ENCODE measurements at places on chromosomes 5 and 9.

GRCh38 chr9:108973895-108974294, 39.4 kb downstream of the CTNNAL1 start:
- no peak for DNase-seq

GRCh38 chr5:137090721-137091120, 408.4 kb downstream of the SPOCK1 start:
- DNase-seq, result no peak

- peak; percentile 48 for DNase-seq
Observed at GRCh38 chr5:2751592-2752021, at the start of gene IRX2. IRX2 (minus strand) TSS chr5:2751677; CDS start chr5:2751413, 264 bp downstream.

- no peak for DNase-seq
Observed at GRCh38 chr9:88322906-88323566, 65.2 kb upstream of the SPIN1 start.

- no peak for DNase-seq
Observed at GRCh38 chr9:34158362-34158869, 20.4 kb upstream of the UBAP1 start.

DNA sequence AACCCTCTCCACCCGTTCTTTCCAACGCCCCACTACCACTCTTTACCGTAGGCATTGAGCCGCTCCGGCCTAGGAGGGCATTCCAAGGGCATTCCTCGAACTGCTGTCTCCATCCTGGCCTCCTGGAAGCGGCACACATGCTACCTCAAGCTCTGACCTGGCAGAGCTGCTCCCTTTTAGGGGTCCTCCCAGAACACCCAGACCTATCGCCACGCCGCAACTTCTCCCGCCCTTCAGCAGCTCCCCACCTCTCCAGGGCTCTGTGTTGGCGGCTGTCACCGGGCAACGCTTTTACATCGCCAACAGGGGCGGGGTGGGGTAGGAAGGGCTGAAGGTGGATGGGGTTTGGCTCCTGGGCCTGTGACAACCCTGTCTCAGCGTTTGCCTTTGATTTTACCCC, 4.6 kb upstream of the MYORG start:
- DNase-seq, result no peak

- DNase-seq, result no peak
Observed at GRCh38 chr9:106911951-106912350, 49.0 kb downstream of the ZNF462 start.

DNA sequence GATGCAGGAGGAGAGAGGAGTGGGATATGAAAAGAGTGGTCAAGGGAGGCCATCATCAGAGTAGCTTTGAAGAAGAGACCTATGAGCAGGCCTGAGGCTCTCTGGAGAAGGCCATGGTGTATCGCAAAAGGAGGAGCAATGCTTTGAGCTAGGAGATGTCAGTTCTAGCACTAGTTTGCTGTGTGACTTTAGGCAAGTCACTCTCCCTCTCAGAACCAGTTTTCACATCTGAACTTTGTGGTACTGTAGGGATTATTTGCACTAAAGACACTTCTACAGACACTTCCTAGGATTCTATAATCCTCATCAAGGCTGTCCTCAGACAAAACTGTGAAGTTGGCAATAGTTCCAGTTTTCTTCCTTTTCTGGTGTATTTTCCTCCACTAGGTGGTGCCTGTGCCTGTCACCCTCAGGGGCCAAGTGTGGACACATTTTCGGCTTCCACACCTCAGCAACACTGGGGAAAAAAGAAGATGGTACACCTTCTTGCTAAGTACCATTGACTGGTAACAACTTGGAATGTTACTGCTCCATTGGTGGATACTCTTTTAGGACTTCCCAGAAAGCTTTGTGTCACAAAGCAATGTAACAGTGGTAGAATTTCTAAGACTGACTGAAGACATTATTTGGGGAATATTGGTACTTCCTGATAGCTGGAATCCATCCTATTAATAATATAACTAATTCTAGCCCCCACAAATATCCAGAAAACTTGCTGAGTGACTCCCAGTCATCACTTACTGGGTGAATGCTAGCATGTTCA, 9.9 kb downstream of the PAPPA start:
- DNase-seq, result no peak

- no peak for DNase-seq
Observed at GRCh38 chr9:7516376-7516775, 283.2 kb downstream of the DMAC1 start.

DNA sequence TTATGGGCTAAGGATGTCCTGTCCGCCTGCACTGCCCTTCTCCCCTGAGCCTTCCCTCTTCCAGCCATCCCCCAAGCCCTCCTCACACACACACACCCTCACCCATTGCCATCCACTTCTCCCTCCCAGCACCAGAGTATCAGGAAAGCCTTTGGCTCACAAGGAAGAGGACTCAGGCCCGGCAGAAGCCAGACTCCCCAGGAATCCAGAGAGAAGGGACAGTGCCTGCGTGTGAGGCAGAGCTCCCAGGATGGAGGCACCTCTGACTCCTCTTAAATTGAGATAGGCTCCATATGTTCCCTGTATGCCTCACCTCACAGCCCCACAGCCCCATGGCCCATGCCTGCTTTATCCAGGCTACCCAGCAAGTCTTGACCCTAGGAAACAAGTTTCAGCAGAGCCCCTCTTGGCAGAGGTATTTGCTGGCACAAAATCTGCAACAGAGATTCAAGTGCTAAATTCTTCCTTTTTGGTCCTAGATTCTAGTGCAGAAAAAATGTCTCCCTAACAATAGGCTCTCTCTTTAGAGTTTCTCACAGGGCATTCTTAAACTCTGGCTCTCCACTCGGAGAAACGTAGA, 761 bp downstream of the IL17B start:
- DNase-seq, result no peak

DNA sequence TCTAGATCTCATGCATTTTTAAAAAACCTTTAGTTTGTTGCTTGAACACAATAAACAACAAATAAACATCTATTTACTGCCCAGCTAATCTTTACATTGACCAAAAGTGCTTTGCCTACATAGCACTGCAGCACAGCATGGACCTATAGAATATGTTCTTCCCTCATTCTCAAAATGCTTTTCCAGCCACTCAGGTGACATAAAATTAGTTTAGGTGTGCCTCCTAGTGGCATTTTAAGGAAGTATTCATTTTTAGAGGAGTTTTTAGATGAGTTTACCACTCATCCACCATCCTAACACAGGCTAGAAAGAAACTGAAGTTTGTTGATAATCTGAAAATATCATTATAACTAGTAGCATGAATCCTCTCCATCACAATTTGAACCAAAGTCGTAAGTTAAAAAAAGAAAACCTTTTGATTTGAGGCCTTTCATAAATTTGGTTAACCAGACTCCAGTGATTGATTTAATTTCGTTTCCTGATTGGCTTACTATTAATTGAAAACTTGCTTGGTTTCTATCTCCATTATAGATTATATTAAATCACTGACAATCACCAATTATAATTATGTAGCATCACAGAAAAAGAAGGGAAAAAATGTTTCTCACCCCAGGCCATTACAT, 12.6 kb downstream of the PLGRKT start:
- no peak for DNase-seq

DNA sequence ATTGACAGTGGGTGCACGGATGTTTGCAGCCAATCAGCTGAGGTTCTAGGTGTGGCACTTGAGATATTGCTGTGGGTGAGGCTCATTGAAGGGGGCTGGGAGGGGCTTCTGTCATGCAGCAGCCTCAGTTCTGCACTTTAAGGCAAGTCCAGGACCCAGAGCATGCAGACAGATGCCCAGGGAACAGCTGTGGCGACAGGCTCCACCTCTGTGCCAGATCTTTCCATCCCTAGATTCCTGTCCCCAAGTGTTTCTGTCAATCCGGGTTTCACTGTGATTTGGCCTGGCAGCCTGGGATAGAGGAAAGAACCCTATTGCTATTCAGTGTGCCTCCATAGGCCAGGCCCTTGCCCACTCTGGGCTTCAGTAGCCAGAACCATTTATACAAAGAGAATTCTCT, 20.8 kb upstream of the CERCAM start:
- no peak for DNase-seq

DNA sequence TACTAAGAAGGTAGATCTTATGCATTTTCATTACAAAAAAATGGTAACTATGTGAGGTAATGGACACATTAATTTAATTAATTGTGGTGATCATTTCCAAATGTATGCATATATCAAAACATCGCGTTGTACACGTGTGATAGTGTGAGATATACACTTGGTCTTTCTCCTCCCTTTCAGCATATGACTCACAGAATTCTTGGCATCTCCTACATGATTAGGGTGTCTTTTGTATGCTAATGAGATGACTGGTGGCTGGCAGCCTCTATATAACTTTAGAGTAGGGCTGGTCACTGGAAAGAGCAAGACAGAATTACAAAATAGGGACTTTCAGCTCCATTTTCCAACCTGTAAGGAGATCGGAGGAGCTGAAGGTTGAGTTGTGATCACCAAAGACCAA, 1167.6 kb downstream of the CDH12 start:
- DNase-seq, result no peak

- DNase-seq, result no peak
Observed at GRCh38 chr5:31116466-31117031, 76.9 kb upstream of the CDH6 start.

DNA sequence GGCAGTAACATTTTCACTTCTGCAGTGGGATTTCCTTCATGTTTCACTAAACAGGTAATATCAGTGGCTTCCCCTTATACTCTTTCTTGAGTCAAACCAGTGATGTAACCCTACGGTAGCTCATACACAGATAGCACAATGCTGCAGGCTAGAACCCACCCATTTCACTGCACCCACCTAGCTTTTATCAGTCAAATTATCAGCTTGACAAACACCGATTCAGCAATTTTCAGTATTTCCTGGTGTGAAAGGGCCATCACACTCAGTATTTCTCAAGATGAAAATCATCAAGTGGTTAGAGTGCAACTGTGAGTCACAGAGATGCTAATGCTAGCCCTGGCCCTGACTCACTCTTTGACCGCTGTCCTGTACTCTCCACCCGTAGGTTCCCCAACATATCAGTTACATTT, 242.3 kb upstream of the PTGER4 start:
- no peak for DNase-seq

DNA sequence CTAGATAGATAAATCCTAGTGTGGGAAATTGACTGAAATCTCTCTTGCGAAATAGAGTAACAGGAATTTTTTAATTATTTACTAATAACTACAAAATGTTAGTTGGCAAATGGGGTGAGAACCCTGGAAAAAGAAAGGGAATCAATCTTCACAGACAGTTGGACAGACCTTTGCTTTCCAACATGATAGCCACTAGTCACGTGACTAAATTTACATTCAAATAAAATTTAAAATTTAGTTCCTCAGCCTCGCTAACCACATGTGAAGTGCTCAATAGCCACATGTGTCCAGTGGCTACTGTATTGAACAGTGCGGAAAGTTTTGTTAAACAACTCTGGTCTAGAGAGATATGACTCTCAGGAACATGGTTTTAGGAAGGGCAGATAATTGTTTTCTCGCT, 289.9 kb upstream of the RASA1 start:
- no peak for DNase-seq

DNA sequence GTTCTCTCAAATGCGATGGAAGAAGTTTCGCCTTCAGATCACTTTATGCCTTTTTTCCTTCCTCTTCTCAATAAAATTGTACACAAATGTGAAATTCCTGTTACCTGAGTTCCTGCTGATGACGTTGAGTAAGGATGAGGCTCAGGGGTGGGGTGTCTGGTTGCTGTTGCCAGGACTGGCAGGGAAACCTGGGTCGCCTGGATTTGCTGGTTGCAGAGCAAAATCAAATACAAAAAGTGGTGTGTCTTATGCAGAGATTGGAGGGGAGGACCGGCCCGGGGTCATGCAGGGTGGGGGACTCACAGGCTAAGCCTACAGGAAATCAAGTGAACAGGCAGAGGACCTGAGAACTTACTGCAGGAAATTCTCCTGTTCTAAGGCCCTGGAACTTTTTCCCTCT, 39.2 kb downstream of the ANXA2R start:
- no peak for DNase-seq

DNA sequence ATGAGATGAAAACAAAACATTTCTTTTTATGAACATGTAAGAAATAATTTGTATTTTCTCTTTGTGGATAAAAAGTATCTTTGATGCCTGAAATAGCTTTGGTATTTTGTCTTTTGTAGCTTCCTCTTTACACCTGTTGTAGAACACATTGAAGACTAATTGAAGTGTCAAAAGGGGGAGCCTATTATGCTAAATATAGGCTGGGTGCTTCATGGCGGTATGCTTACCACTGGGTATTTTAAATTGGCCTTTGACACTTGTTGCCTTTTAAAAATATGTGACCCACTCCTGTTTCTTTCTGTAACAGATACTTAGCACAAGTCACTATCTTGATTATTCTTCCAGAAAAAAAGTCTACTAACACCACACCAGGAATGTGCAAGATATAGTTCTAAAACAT, 226.4 kb downstream of the KIAA0825 start:
- no peak for DNase-seq

- DNase-seq, result no peak
Observed at GRCh38 chr9:36306471-36307306, 48.4 kb upstream of the GNE start.

DNA sequence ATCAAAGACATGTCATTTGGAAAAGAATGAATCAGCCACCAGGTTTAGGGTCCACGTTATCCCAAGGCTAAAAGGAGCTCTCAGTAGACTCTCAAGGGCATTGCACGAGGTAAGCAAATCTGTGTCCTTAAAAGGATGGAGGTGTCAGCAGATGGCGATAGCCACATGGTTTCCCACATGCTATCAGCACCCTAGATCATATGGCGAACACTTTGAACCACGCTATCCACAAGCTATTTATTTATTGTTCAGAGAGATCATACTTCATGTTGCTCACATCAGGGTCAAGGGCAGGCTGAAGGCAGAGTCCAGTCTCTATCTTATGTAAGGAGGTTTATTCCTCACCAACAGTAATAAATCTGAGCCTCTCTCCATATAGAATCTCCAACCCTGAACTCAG, 43.7 kb downstream of the CDH6 start:
- no peak for DNase-seq

DNA sequence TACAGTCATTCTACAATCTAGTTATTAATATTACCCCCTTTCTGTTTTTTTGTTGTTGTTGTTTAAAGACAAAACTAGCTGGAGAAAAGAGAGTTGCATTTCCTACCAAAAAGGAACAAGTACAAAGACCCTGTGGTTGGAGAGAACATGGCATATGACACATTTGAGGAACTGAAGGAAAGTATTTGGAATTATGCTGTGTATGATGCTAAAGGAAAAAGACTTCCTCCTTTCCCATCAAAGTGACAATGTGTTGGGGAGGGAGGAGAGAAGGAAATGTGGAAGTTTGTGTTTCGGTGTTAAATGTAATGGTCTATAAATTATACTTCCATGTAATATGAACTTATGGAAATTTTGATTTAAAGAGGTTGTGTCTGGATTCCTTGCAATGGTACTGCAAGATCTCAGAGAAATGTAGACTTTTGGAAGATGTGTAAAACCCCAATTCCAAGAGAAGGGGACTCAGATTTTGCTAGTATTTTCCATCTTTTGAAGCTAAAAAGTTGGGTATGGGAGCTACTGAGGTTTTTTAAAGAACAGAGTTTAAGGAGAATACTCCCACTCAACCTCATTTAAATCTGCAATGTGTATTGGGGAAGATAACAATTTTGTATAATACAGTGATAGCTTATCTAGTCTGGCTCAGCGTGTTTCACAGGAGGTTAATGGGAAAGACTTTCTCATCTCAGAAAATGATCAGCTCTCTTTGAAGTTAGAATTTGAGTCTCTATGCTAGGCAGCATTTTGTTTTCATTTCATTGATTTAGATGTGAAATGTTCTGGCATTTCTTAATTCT, 15.4 kb upstream of the TNFSF8 start:
- DNase-seq, result no peak

Data from C1 segment of cervical spinal cord (tissue), 14 donors.